ENCODE measurements at places on chromosomes 7 and 10.

GRCh38 chr10:124745673-124746072 lies 1.5 kb upstream of the FAM53B start:
- DNase-seq: peak; percentile 19

- DNase-seq: no peak
Measured at GRCh38 chr7:19113855-19114550, 3.4 kb downstream of the TWIST1 start.

GRCh38 chr10:12198156-12198555 lies 2.2 kb downstream of the CDC123 start:
- DNase-seq: no peak

DNA sequence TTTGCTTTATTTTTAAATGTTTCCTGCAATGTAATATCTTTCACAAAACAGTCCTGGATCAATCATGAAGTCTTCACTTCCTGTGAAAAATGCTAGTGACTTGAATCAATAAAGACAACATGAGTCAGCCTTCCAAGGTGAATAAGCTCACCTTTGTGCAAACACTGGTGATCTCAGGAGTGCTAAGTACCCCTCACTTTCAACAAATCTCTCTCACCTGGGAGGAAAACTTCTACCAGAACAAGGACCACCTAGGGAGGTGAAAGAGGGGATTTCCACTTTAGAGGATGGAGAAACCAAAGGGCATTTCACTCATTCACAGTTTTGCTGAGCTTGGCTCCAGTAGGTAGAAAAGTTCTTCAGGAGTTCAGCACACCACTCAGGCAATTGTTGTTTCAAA lies 64.8 kb downstream of the CALD1 start:
- no peak for DNase-seq

DNA sequence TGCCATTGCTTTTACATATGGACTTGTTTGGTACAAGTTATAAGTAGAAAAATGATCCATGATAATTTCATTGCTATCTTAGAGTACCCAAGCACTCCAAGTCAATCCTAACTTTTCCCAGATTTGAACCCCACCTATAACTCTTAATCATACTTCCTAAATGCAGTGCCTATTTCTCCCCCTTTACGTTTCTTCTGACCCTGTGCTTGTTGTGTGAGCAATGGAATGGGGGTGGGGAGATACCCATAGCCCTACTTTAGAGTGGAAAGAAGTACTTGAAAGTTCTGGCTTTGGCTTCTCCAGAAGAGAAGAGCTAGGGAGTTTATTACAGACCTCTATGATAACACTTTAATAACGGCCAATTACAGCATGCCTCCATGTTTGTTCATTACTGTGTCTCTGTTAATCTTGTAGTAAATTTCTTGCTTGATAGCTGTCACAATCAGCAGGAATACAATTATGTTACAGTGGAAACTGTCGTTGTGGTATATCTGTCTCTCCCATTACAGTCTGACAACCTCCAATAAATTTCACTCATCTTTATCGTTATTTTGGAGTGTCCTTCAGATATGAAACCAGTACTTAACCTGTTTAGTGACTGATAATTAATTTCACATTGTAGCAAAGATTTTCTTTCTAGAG lies 34.0 kb downstream of the CNPY1 start:
- no peak for DNase-seq

DNA sequence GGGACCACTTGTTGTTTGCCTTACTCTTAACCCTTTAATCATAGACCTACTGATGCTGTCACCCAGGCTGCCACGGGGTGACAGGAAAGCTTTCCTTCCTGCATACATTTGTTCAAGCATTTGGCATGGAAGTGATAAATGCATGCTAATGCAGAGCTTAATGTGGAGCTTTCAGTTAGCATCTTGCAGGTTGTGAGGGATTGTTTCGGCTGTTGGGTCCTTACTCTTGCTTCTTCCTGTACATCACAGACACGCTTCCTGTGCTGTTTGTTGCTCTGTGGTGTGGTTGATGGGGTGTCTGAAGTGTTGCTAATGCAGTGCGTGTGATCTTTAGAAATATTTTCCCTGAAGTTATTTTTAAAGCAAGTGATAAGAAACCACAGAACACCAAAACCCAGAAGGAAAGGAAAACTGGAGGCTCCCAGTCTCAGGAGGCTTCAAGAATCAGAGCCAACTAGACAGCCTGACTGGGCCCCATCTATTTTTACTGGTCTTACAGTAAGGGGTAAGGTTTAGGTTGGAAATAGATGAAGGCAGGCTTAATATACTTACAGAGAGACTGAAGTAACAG lies 143.1 kb downstream of the CHN2 start:
- DNase-seq: no peak

DNA sequence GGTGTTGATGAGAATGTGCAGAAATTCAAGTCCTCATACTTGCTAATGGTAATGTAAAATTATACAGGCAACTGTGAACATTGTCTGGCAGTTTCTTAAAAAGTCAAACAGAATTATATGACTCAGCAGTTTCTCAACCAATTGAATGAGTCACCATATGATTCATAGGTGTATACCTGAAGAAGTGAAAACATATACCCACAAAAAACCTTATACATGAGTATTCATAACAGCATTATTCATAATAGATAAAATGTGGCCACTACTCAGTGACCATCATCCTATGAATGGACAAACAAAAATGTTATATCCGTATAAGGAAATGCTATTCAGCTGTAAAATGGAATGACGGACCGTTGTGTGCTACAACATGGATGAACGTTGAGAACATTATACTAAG lies 253.5 kb downstream of the MALRD1 start:
- no peak for DNase-seq
